ENCODE measurements at places on chromosomes 12 and 14.

GRCh38 chr12:67354322-67354721, 85.2 kb downstream of the CAND1 start:
- DNase-seq = no peak

GRCh38 chr12:102957339-102958050, at the start of gene ASCL1:
ASCL1 (plus strand) TSS chr12:102957674; CDS start chr12:102958245, 571 bp downstream.
- no peak for DNase-seq

DNA sequence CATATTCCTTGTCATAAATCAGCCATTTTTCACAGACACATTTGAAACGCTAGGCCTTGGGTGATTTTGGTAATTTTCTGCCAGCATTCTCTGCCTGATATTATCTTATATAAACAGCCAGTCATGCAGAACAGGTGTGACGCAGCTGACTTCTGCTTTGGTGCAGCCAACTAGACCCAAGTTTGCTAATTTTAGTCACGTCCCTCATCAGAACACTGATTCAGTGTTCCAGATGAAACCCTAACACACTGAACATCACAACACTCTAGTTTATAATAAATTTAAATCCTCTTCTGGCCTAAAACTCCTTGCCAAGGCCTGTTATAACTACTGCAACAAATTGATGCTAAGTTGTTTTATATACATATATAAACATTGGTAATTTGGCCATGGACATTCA, 386.1 kb downstream of the SEC23A start:
- DNase-seq = no peak

DNA sequence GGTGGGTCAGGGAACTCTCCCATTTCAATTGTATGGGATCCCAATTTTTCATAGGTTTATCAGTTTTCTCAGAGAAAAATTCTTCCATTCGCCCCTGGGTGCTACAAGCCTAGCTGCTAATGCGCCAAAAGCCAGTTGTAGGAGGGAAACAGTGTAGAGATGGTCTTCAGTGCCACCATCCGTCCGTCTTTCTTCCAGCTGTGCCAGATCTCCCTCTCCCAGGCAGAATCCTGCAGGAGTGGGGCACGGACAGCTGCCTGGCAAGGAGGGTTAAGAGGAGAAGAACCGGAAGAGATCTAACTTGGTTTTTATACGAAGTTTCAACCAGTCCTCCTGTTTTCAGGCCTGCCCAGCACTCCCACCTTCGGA, 38.9 kb upstream of the FUT8 start:
- no peak for DNase-seq

DNA sequence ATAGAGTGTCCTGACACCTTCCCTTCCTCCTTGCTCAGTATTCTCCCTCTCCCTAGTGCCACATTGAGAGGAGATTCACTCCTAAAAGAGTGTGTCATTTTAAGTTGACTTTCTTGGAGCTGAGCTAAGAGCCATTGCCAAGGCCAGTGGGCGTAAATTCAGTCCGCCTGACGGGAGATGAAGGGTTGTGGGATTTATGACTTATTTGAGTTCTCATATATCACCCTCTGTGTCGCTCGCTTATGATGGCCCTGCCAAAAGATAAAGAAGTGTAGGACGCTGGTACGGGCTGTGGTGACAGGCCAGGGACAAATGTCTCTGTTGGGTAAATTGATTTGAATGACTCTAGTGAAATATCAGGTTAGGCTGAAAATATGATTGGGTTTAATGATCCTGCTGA, 867.4 kb downstream of the NRXN3 start:
- no peak for DNase-seq

DNA sequence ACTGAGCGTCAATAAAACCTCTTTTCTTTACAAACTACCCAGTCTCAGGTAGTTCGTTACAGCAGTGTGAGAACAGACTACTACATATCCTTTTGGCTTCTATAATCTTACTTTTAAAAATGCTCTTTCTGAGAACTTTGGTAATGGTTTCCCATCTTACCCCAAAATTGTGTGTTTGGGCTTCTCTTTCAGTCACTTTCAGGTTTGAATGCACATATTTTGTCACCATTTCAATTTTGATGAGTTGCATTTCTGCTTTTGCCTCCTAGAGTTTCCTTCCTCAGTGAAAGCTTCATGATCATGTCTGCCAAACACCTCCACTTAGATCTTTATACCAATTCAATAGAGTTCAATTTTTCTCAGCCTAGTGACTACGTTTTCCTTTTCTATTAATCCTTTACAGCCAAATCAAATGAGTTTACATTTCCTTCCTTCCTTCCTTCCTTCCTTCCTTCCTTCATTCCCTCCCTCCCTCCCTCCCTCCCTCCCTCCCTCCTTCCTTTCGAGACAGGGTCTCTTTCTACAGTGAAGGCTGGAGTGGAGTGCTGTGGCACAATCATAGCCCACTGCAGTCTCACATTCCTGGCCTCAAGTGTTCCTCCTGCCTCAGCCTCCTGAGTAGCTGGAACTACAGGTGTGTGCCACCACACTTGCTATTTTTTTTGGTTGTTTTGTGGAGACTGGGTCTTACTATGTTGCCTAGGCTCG, 124.9 kb downstream of the BCAT1 start:
- no peak for DNase-seq

GRCh38 chr14:102857444-102857843, 65.0 kb upstream of the AMN start:
- DNase-seq = no peak

- DNase-seq = no peak
These were observed 171.9 kb downstream of the ESRRB start for GRCh38 chr14:76547831-76548230.

GRCh38 chr12:6833189-6833890, 5.1 kb downstream of the P3H3 start:
- DNase-seq = peak; percentile 17

- DNase-seq = no peak
These were observed 15.7 kb downstream of the SLC38A2 start for GRCh38 chr12:46356655-46357437.

DNA sequence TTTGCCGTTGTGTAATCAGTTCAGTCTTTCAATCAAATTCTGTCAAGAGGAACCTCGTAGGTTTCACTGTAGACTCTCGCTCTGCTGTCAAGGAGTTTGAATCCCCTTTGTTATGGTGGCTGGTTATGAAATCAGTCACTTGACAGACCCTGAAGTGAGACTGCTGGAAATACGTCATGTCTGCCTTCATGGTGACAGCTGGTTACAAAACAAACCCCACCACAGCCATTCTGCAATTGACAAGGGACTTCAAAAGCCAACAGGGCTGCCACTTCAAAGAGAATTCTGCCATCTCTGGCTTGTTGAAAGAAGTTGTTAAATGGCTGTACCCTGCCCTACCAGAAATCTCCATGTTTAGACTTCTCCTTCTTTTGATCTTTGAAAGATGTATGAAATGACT, 286.9 kb downstream of the ERC1 start:
- peak; percentile 12 for DNase-seq

- DNase-seq = no peak
These were observed 11.5 kb downstream of the DCP1B start for GRCh38 chr12:1992732-1993131.

- DNase-seq = no peak
These were observed 2.1 kb upstream of the GPD1 start for GRCh38 chr12:50101663-50102062.

- DNase-seq = no peak
These were observed 165.1 kb upstream of the ATP2B1 start for GRCh38 chr12:89873745-89874144.

DNA sequence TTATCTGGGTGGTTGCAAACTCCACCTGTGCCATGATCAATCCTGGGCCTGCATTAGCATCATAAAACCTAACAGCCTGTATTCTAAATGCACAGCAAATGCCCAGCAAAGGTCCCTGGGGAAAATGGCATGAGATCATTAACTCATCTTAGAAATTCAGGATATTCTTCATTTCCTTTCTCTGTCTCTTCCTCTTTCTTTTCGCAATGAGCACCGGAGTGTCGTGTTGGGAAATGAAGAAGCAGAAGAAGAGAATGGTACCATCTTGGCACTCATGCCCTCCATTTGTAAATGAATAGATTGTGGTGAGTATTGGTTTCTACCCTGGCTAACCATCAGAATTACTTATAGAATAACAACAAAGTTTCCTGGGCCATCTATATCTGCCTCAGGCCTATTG, 193.6 kb downstream of the GALC start:
- DNase-seq = no peak

GRCh38 chr14:61569812-61570548, 125.3 kb upstream of the HIF1A start:
- peak; percentile 50 for DNase-seq

GRCh38 chr12:49903700-49904423, at the start of gene FAIM2:
FAIM2 (minus strand) TSS chr12:49903900; CDS start chr12:49903792, 108 bp downstream.
- DNase-seq = peak; percentile 53

DNA sequence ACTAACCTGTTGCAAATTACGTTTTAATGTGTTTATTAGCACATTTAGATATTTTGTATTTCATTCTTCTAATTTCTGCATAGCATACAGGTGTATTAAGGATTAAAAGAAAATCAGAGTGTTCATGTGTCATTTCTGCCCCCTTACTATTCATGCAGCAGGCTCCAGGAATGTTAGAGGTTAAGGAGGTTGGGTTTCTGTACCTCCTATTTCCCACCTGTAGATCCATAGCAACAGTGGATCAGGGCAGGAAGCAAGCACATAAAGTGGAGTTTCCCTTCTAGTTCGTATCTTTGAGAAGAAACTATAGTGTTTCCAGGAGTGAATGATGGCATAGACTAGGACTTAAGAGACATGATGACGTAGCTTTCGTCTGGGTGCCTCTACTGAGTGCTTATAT, 18.9 kb downstream of the JKAMP start:
- no peak for DNase-seq

GRCh38 chr12:17215759-17216570, 610.0 kb upstream of the LMO3 start:
- DNase-seq = no peak

DNA sequence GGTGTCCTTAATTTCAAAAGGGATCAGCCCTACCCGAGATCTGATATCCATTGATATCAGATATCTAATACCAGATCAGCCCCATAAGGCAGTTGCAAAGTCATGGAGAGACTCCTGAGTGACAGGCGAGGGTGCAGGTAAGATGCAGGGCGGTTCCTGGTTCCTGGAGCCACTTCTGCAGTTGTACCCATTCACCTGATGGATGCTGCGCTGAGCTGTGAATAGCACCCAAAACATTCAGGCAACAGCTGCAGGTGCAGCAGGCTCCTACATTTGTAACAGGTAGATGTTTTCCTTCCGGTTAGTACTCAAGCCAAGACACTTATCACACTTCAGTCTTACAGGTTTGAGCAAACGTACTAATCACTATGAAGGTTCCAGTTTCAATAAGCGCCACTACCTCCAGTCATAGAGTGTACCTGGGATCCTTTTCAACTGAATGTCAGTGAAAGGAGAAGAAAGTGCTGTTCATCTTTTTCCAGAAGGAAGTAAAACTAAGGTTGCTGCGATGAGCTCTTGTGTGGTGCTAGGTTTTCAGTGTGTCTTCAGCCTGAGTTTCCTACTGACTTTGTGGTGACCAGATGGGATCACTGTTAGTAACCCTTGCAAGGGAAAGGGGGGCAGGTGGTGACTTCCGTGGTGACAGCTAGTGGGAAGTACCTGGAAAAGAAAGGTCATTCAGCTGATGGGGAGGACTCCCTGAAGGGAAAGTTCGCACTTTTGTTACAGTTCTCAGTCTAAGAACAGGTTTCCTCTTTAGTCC, 1.9 kb downstream of the ATP6V0A2 start:
- no peak for DNase-seq

DNA sequence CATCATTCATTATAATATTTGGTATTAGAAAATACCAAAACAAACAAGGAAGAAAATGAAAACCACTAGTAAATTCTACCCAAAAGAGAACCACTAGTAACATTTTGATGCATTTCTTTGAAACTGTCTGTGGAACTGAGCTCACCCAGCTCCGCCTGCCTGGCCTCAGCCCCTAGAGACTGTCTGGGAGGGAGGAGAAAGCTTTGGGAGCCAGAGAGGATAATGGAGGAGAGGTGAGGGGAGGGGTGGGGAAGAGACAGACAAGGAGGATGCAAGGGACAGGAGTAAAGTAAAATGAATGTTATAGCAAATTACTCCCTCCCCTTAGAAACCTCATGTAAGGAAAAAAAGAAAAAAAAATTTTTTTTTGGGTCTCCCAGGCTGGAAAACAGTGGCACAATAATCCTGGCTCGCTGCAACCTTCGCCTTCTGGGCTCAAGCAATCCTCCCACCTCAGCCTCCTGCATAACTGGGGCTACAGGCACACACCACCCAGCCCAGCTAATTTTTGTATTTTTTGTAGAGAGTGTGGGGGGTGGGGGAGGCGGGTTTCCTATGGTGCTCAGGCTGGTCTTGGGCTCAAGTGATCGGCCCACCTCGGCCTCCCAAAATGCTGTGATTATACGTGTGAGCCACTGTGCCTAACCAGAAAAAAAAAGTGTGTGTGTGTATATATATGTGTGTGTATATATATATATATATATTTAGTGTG, 3.2 kb upstream of the MMP19 start:
- no peak for DNase-seq

Data from CD4-positive, alpha-beta T cell (primary cell).